ENCODE measurements at places on chromosomes 5 and 9.
A peak's percentile ranks its signal among the peaks of the same experiment; 100 is the strongest.

- DNase-seq = no peak
These were observed 124.6 kb downstream of the GNAQ start for GRCh38 chr9:77906991-77907390.

GRCh38 chr9:98396656-98397055, 141.2 kb upstream of the TBC1D2 start:
- DNase-seq = no peak

GRCh38 chr9:131905144-131905543, 165.3 kb upstream of the RAPGEF1 start:
- no peak for DNase-seq

DNA sequence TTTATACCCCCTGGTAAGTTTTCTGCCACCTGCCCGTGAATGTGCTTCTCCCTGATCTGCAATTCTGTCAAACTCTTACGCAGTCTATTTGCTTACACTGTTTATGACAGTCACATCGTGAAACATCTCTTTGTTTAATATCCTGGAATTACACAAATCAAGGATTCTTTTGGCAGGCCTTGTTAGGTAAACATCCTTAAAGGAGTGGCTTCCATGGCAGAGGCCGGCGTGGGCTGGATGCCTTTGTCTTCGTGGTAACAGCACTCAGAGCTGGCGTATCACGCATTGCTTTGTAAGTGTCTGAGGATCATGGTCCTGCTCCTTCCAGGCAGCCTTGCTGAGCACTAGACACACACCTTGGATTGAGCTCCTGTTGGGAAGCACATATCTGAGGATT, 145.7 kb downstream of the IRX1 start:
- DNase-seq = no peak

DNA sequence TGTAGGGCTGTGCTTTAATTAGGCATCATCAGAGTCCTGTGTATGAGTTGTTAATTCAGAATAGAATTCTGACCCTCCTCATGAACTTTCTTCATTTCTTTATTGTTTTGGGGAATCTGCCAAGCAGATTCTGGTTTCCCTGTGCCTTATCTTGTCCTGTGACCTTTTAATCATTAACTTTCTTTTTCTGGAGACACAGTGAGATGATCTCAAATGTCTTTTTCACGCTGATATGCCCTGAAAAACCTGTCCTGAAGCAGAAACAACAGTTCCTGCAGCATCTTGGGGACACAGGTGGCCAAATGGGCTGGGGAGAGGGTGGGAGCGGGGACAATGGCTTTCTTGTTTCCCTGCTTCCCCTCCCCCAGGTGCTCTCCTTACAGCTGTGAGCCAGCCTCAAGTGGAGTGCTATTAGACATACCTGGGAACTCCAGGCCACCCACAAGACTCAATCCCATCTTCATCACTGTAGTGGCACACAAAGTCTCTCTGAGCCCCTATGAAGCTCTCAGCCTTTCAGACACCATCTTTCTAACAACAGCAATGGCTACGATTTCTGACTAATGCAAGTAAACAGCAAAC, 213.8 kb downstream of the ATP10B start:
- DNase-seq = no peak

DNA sequence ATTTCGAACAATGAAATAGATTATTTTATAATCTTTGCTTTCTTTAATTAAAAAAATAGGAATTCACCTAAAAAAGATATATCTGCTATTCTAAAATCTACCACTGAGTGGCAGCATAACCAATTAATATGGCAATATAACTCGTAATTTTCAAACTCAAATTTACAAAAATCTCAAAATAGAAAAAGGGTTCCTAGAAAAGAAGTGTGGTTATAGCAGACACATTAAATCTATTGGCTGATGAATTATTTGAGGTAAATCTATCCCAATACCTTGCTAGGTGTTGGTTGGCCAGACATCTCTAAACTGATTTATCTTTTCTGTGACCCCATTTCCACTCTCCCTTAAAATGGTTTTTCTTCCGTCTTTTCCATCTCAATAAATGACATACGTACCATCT, 30.2 kb upstream of the NRG2 start:
- DNase-seq = peak; percentile 17

DNA sequence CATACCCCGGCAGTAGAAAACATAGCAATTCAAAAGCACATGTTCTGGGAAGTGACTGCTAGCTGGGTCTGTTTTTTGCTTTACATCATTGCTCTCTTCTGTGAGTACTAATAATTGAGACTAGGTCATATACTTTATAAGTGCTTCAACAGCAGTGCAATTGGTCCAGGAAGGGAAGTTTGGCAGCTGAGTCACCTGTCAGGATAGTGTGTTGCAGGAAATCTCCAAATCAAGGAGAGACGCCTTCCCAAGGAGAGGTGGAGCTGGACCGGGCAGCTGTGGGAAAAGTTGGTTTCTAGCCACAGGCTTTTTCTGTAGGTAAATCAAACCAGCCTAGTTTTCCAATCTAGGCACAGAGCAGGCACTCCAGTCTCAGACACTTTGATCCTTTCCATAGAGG, 330.1 kb downstream of the ENC1 start:
- DNase-seq = peak; percentile 44

DNA sequence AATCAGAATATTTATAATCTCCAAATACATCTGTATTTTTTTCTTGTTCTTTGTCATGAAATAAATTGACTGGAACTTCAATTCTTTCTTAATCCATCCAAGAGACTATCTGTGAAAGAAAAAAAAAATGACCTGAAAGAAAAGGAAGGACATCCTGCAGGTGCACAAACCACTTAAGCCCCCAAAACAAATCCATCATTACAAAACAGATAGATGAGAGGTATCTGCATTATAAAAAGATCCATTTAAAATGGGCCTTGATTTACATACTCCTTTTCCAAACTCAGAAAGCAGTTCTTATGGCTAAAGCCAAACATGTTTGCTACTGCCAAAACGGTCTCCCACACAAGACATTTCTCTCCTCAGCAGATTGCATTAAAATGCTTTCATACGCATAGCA, 85.5 kb downstream of the ELAVL2 start:
- DNase-seq = no peak

GRCh38 chr9:116701940-116702642, 15.0 kb downstream of the TRIM32 start:
- no peak for DNase-seq

- no peak for DNase-seq
These were observed 98.6 kb upstream of the EQTN start for GRCh38 chr9:27395484-27395921.

DNA sequence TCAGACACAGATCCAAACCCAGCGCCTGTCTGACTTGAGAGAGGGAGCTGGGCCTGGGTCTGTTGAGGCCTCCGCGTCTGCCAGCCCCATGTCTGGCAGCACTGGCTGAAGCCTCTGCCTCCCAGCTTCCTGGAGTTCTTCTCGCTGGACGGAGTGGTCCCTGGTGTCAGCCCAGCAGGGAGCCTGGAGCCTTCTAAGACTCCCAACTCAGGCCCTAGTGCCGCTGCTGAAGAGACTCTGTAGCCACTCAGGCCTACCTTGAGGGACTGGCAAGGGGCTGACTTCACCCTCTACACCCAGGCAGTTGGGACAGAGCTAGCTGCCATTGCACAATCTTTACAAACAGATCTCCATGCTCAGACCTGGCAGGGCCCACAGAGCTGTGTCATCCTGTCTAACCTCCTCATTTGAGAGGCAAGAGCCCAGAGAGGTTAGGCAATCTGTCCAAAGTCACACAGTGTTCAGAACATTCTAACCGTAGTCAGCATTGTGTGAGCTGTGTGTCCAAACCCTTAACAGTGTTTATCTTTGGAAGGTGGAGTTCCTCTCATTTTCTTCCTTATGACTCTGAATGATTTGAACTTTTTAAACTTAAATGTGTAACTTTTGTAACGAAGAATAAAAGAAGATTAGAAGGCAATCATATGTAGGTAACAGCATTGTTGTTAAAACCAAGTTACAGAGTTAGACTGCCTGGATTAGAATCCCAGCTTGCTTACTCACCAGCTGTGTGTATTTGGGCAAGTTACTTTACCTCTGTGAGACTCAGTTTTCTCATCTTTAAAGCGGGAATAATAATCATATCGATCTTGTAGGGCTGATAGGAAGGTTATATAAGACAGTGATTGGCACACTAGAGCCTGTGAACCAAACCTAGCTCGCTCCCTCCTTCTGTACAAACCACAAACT, 4.6 kb upstream of the DUSP1 start:
- peak; percentile 90 for DNase-seq

DNA sequence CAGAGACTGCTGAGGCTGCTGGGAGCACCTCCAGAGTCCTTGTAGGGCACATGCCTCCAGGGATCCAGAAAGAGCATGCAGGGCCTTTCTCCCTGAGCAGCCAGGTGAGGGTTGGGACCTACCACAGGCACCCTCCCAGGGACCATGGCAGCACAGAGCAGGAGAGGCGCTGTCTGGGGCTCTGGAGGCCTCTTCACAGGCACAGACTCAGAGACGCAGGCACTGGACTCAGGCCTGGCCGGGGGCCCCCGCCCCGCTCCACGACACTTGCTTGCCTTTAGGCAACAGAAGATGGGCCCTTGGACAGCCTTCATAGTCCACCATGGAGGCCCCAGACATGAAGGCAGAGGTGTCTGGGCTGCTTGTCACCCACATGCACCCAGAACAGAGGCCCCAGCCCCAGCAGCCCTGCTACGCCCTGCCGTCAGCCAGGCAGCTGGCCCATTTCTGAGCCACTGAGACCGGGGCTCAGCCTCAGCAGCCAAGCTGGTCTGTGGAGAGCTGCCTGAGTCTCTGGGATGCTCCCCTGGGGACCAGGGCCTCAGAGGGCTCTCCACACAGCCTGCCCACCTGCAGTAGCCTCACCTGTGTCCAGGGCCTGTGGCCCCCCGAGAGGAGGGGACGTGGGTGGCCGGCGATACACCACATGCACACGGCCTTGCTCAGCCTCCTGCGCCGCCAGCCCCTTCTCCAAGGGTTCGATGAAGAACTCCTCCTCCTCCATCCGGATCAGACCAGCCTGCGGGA, 72.8 kb downstream of the ADAMTS2 start:
- no peak for DNase-seq

DNA sequence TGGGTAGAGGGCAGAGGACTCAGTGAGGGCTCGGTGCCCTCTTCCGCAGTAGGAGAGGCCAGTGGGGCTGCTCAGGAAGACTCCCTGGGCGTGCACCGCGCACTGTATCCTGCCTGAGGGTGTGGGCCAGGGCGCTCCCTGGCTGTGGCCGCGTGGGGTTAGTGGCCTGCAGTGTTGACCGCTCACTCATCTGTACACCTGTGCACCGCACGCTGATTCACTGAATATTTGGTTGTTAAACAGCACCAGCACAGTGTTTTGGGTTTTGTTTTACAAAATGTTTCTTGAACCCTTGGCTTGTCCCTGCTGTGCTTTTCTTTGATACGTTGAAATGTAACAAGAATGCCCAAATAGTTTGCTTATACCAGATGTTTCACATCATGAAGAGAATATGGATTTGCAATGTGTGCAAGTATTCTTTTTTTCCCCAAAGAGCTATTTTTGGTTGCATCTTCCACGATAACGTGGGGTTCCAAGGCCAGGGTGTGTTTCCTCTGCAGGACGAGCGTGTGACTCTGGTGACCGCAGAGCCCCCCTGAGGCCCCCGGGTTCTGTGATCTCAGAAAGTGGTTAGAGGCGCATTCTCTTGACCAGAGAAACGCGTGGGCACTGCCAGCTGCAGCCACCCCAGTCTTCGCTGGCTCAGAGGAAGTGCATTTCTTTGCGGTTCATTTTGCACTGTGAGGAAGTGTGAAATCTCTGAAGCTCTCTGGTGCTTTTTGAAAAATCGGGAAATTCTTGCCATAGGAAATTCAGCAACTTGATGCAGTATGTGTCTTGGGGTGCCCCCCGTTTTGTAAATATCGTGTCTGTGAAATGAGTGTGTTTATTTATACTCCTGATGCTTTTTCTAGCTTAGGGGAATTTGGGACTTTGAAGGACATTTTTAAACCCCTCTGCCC, 46.9 kb downstream of the AHRR start:
- peak; percentile 98 for DNase-seq

- peak; percentile 83 for DNase-seq
These were observed 8.5 kb upstream of the DNAJC25 start for GRCh38 chr9:111622626-111623025.

- DNase-seq = peak; percentile 77
These were observed 154.1 kb downstream of the ADAMTS6 start for GRCh38 chr5:65327582-65327981.

GRCh38 chr5:54455413-54456157, at the start of gene HSPB3:
Gene HSPB3 (plus strand): TSS chr5:54455699. CDS start chr5:54455790, 91 bp downstream.
- DNase-seq = peak; percentile 45

DNA sequence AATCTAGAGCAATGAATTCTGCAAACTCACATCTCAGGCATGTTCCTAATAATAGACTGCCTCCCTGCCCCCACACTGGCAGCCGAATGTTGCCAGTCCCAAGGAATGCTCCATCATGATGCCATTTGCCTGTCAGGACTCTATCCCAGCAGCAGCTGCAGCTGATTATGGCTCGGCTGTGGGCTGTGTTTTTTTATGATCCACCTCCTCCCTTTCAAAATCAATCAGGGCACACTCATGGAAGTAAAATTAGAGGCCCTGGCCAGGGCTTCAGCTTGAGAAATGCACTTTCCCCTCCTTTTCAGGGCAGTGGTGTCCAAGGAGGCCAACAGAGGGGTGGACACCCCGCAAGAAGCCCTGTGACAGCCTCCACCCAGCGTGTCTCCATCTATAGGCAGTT, 176.7 kb upstream of the S1PR3 start:
- peak; percentile 68 for DNase-seq

DNA sequence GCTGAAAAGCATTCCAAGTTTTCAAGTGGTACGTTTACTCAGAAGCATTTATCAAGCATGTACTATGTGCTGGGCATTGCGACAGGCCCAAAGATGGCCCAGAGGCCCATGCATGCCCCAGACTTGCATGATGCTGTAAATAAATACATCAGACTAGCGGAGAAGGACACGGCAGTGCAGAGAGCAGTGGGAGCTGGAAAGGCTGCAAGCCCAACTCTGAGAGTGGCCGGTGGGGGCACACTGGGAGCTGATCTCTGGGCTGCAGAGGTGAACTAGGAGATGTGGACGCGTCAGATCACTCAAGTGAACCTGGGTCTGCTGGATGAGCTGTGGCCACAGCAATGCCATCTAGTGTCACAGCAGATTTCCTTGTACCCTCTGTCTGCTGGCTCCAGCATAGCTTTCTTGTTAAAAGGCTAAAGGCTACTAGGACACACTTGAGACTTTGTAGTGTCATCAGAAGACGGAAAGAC, 246.9 kb downstream of the FANCC start:
- no peak for DNase-seq

DNA sequence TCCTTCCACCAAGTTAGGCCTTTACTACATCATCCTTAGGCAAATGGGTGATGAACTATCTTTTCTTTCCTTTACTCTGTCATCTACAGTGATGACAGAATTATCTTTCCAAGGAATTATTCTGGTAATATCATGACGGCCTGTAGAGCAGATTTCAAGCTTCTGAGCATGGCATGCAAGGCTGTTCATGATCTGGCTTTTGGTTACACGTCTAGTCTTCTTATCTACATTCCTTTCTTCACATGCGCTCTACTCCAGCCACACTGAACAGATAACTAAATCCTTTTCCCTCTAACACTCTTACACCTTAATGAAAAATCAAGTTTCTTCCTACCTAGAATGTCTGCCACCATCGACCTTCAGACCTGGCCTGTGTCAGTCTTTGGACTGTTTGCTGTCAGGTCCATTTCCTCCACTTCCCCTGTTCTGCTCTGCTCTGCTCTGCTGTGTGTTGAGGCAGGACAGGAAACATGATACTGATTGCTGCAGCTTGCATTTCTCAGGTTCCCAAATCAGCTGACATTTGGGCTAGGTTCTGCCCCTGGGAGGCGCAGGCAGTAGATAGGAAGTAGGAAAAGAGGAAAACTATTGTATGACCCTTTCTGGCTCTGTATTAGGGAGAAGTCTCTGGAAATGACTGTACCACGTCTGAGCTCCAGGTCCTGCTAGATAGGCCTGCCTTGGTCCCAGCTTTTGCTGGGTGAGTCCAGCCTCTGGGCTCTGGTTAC, 4.2 kb downstream of the SCGB3A2 start:
- DNase-seq = no peak
